ENCODE measurements at places on chromosomes 13 and 19.

GRCh38 chr13:60334310-60334709, 62.7 kb upstream of the TDRD3 start:
- DNase-seq, result no peak

- DNase-seq, result peak; percentile 46
Measured at GRCh38 chr19:1248139-1248785, at the start of gene MIDN. TSS of gene MIDN (plus strand) at chr19:1248583. CDS start at chr19:1250297, 1,714 bp downstream.

- DNase-seq, result no peak
Measured at GRCh38 chr13:97889803-97890202, 63.7 kb upstream of the IPO5 start.

GRCh38 chr19:45975306-45976070, 1.8 kb upstream of the NOVA2 start:
- no peak for DNase-seq

DNA sequence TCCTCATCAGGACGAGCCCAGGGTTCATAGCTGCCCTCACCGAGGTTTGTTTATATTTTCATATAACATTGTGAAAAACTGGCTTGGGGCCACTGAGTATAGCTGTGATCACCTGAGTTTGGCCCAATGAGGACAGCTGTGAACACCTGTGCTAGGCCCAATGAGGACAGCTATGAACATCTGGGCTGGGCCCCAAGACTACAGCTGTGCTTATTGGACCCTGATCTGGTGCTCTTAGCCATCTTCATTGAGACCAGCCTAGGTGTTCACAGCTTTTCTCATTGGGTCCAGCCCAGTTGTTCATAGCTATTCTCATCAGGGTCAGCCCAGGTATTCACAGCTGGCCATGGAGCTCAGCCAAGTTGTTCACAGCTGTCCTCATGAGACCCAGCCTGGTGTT, 1167.3 kb downstream of the UQCRFS1 start:
- no peak for DNase-seq

GRCh38 chr13:62704875-62705274, 1289.2 kb upstream of the PCDH20 start:
- no peak for DNase-seq

GRCh38 chr19:50204811-50205675, 1.6 kb downstream of the MYH14 start:
- DNase-seq, result no peak

- no peak for DNase-seq
Measured at GRCh38 chr13:40434516-40435397, 231.7 kb downstream of the FOXO1 start.

DNA sequence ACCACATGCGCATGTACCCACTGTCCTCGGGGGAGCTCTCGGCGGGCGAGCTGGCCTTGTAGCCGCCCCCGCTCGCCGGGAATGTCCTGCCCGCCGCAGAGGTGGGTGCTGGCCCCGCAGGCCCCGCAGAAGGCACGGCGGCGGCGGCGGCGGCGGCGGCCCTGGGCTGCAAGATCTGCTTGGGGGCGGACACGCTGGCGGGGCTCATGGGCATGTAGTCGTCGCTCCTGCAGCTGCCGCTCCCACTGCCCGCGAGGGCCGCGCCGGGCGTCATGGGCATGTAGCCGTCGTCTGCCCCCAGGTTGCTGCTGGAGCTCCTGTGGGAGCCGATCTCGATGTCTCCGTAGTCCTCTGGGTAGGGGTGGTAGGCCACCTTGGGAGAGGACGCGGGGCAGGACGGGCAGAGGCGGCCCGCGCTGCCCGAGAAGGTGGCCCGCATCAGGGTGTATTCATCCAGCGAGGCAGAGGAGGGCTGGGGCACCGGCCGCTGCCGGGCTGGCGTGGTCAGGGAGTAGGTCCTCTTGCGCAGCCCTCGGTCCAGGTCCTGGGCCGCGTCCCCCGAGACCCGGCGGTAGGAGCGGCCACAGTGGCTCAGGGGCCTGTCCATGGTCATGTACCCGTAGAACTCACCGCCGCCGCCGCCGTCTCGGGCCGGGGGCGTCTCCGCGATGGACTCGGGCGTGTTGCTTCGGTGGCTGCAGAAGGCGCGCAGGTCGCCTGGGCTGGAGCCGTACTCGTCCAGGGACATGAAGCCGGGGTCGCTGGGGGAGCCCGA, 2.4 kb downstream of the IRS2 start:
- no peak for DNase-seq
